ENCODE measurements at places on chromosomes 16 and 17.

GRCh38 chr17:36926701-36927100 lies 10.6 kb upstream of the LHX1 start:
- no peak for DNase-seq

- DNase-seq = no peak
Observed at GRCh38 chr17:76871668-76872067, 3.5 kb downstream of the MGAT5B start.

DNA sequence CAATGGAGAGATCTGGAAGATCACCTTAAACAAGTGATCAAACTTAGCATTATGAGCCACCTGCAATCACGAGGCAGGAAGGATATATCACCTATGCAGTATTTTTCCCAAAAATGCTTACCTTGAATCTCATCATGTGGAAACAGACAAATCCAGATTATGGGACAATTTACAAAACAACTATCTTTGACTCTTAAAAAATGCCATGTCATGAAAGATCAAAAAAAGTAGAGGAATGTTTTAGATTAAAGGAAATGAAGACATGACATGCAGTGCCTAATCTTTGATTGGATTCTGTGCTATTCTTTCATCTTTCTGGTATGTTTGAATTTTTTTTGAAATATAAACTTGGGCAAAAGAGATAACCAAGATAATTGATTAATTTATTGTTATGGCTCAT lies 95.9 kb downstream of the KPNA2 start:
- no peak for DNase-seq

GRCh38 chr16:6193718-6194117 lies 1096.1 kb upstream of the EEF2KMT start:
- no peak for DNase-seq

GRCh38 chr16:79329967-79330366 lies 270.6 kb downstream of the MAF start:
- no peak for DNase-seq

DNA sequence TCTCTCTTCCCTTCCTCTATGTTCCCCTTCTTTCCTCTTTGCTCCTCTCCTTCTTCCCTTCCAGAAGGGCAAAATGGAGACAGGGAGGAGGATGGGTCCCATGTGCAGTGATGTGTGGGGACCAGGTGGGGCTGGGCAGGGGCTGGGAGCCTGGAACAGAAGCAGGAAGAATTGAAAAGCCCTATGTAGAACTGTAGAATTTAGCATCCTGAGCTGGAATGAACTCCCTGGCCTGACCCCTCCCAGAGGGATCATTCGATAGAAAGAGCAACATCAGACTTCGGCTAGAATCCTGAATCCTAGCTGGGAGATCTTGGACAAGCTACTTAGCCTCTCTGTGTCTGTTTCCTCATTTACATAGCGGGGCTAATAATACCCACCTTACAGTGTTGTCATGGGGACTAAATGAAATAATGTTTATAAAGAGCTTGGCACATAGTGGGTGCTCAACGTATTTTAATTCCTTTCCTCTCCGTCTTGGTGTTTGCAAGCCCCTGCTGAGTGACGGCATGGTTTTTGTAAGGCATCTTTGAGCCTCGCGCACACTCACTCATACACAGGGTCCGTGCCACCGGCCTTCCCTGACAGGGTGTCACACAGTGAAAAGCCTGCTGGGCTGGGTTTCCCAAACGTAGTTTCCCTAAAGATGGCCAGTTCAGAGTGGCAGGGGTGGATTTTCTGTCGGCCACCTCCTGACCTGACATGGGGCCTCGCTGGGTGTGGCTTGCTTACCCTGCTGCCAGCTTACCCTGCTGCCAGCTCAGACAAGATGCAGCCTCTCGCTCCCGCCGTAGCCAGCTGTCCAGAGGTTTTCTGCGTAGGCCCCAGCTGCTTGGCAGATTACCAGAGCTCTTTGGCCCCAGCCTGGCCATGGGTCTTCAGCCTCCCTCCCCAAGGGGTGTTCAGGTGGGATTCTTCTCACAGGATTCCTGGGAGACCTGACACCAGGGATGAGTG lies 6.1 kb upstream of the ARHGAP23 start:
- DNase-seq = no peak

GRCh38 chr16:24041834-24042631 lies 206.2 kb downstream of the PRKCB start:
- DNase-seq = peak; percentile 65

DNA sequence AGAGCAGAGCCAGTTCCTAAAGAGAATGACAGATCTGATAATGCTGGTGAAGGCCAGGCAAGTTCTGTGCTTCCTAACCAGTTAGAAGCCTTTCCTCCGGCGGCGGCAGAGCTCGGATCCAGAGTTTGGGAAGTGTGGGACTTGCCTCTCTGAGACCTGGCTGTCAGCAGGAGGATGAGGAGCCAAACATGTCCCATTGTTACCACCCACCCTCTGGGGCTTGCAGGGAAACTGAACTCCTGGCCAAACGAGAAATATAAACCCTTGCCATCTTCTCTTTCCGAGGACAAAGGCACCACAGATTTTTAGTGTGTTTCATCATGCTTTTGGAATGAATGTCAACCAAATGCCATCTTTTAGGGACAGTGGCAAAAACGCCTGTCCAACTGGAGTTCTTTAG lies 80.2 kb upstream of the SMURF2 start:
- DNase-seq = no peak

DNA sequence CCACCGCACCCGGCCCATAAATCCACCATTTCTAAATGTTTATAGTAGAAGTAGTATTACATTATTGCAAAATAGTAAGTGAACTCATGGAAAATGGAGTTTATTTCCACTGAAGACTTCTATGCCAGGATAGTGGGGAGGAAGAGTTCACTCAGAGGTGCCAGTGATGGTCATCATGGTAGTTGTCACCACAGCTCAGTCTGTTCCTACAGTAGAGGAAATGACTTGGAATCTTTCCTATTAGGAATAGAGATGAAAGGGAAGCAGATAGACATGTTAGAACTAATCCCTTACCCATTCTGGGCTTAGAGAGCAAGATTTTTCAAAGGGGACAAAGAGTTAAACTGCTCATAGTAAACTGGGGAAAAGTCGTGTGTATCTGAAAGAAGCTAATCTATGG lies 20.1 kb downstream of the MRPL45 start:
- no peak for DNase-seq

- no peak for DNase-seq
Observed at GRCh38 chr17:9256751-9257629, 235.7 kb downstream of the NTN1 start.

DNA sequence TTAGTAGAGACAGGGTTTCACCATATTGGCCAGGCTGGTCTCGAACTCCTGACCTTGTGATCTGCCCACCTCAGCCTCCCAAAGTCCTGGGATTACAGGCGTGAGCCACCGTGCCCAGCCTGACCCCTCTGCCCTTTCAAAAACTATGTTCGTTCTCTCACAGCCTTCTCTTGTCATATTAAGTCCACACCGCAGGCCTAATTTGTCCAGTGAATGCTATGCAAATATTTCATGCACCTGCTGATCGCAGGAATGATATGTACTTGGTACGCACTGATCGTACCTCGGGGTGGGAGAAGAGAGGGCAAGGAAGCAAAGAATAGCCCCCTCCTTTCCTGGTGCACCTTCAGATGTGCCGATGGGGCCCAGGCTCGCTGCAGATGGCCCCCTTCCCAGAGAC lies 3.0 kb upstream of the BIRC5 start:
- no peak for DNase-seq

- no peak for DNase-seq
Observed at GRCh38 chr17:73633736-73634135, 10.5 kb downstream of the SDK2 start.

DNA sequence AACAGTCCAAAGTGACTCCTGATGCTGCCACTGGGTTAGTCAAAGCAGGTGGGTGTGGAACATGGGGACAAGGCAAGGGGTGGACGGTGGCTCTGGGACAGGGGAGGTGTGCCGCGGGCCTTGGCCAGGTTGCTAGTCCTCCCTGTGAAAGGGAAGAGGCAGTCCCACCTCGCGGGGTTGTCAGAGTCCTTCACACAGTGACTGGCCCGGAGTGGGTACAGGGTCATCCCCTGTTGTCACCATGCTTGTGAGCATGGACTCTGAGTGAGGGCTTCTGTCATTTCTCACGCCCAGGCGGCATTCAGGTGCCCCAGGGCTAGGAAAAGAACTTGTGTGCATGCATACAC lies 3.1 kb upstream of the ZNF469 start:
- DNase-seq = no peak

DNA sequence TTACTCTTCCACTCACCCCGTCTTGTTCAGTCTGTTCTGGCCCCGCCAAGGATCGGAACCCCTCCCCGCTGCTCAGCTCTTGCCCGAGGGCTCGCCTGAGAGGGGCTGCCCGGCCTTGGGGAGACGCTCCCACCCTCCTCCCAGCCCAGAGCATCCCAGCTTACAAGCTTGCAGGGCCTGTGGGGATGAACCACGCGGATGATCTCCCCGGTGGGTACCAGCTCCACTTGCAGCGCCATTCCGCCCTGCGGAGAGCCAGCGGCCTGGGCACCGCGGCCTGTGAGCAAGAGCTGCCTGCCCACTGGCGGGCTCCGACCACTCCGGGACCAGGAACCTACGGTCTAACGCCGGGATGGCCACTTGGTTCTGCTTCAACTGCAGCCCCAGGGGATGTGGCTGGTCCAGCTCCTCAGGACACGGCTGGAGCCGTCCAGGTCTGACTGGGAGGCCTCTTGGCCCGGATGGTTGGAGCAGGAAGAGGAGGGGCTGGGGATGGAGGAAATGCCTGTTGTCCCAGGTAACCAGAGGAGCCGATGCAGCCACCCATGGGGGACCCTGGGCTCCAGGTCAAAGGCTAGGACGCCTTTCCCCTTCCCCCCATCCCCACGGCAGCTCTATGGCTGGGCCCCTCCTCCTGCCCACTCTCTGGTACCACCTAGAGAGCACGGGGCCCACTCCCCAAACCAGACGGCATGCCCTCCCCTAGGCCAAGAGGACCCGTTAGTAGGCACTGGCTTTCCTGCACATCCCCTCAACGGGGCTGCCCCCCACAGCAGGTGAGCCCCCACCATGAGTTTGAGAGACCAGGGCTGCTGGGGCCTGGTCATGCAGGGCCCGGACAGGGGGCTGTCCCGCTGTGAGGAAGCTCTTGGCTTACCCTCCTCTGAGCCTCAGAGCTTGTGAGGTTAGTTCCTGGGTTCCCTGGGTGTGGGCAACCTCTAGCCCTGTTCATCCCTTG lies at the start of gene MYO1C:
TSS of gene MYO1C (minus strand) at position 438 of the 958 bp plus-strand sequence. CDS start at position 239, 199 bp downstream.
- no peak for DNase-seq

DNA sequence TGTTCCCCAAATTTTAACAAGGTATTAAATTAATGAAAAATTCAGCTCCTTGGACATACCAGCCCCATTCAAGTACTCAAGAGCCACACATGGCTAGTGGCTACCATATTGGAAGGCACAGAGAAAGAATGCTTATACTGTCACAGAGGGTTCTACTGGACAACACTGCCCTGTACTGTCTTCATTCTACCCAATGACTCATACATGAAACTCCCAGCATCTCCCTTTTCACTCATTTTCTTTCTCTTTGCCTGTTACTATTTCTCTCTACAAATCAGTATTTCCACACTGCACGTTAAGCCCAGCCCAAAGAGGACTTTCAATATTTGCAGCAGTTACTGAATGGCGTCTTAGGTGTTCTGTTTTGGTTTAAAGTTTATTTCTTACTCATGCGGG lies 72.1 kb upstream of the RCVRN start:
- no peak for DNase-seq

- no peak for DNase-seq
Observed at GRCh38 chr16:77564791-77565390, 130.1 kb upstream of the ADAMTS18 start.

GRCh38 chr17:42579794-42580551 lies 2.4 kb upstream of the PSMC3IP start:
- no peak for DNase-seq

DNA sequence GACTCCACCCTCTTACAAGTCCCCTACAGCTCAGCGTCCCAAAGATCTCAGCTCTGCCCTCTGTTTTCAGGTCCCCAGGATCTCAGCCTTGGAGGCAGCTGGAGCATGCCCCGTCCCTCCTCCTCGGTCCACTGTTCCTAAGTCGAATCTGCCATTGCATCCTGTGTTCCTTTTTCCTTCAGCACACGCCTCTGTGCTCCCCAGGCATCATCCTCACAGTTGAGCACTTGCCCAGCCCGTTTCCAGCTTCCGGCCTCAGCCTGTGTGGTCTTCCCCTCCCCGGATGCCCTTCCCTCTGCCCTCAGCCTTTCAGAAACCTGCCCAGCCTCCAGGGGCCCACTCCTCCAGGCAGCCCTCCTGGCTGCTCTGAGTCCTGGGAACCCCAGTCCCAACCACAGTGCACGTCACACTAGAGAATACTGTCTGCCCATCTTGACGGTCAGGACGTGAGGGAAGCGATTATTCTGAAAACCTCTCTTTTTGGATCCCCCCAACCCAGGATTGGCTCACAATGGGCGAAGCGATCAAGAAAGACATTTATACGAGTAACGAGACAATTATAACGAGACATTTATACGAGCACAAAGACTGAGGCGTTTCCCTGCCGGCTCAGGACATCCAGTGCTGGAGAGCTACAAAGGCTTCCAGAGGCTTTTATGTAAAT lies 41.4 kb downstream of the RPH3AL start:
- DNase-seq = no peak

DNA sequence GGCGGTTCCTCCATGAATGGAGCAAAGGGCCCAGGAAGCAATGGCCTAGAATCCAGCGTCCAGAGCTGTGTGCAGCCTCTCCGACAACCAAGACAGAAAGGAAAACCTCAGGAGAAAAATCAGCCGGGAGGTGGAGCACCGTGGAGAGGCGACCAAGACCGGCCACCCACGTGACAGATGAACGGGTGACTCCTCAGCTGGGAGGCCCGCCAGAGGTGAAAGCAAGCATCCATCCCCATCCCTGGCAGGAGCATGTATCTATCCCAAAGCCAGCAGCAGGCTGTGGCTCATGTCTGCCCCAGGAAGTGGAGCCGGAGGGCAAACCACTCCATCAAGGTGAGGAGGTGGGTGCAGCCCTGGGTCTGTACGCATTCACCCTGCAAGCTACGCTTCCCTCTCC lies 52.1 kb downstream of the FOXL1 start:
- no peak for DNase-seq

DNA sequence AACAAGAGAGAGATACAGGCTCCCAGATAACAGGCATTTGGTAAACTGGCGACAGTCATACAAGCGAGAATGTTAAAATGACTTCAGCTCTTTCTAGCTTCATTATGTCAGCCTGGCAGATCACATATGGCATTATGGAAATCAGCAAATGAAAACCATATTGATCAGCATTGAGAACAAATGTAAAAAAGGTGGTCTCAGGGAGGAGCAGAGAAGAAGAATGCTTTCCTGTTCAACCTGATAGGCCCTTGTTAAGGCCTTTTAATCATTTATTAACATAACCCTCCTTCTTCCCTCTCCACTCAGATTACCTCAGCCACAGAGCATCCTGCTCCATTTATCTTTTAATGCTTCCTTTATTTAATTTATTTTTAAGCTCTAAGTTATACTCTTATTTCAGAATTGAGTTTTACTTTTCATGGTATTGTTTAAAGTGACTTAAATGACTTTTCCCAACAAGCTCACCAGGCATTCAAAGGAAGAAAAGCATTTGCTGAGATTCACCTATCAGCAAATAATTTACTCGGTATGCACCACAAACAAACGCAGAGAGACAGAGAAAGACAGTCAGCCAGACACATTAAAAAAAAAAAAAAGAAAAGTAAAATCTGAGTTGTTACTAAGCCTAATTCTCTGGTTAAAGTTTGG lies 243.9 kb upstream of the TBX2 start:
- DNase-seq = no peak

GRCh38 chr16:66539623-66540469 lies 10.1 kb downstream of the TK2 start:
- no peak for DNase-seq

Data from immature natural killer cell (primary cell).